D721Med (cell line): ENCODE measurements at places on chromosomes 2 and 18.

DNA sequence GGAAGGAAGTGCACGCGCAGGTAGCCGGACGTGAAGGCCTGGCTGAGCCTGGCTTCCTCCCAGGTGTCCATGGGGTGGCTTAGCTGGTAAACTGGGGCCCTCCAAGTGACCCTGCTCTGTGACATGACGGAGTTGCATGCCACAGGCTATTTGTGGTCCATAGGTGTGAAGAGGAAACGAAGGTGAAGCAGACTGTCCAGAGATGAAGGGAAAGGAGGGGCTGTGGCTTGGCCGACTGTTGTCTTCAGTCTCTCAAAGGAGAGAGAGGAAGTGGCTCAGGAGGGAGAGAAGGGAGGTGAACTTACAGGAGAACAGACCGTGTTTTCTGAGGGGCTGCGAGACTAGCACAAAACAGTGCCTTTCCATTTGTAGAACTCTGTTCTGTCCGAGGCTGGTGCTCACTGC, 19.3 kb downstream of the INPP5D start:
- no peak for DNase-seq

DNA sequence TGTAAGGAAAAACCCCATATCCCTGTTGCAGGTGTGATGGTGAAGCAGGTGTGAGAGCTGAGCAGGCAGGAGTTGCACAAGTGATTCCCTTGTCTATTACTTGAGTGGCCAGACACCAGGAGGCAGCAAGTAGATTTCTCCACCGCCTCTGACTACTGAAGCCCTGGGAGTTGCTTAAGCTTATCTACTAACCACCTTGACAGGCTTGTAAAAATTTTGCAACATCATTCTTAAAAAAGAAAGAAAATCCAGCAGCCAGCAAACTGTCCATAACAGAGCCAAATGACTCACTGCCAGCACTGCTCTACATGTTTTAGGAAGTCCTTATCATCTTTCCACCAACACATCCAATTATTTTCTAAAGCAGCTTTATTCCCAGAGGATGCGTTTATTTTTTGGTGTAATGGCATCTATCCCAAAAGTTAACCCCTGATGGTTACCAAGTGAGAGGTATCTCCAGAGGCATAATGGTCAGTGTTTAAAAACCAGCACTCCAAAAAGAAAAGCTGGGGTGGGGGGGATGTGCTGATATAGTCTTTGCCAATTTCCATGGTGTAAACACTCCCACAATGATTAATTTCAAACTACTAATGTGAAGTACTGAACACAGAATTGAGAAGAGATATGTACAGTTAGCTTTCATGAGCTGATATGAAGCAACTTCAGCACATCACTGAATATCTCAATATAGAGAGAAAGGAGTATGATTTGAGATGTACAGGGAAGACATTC, 16.3 kb upstream of the GPR39 start:
- no peak for DNase-seq

GRCh38 chr2:106334802-106335201, 133.4 kb downstream of the RGPD3 start:
- no peak for DNase-seq

DNA sequence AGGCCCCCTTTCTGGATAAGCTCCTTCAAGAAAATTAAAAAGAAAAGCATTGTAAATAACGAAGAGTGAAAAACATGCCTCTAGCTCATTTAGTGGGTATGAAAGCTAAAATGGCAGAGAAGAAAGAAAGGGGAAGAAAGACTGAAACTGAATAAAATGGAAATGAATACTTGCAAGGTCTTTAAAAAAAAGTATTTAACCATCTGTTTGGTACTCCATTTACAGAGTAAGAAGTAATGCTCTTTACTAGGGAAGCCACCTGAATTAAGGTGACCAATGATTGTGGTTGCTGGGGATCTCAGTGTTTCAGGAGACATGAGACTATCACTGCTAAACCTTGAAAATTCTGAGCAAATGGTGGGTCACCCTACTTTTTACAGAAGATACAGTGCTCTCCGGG, 17.7 kb upstream of the ARL5A start:
- DNase-seq: no peak

DNA sequence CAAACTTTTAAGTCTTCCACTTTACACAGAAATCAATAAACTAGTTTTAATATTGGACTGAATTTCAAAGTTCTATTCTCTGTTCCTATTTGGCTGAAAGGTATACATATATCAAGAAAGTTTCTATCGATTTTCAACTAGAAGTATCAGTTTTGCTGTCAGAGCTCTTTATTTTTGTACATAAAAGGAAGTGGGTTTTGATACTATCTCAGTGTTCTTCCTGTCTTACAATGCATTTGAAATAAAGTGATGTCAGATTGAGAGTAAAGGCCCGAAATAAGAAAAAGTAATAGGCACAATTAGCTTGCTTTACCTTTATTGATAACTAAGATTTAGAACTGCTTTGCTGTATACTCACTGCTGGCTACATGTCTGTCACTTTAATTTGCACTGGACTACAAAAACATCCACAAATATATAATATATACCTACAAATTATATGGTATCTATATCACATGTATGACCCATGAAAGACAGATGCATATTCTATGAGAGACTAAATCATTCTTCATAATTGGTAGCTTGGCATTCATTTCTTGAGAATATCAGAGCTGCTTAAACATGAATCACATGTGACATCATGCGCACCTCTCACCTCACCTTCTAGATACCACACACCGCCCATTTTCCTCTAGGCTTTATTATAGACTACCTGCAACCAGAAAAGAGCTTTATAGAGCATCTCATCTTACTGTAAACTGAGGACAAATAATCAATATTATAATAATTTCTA, 83.6 kb downstream of the ASXL2 start:
- DNase-seq: no peak

DNA sequence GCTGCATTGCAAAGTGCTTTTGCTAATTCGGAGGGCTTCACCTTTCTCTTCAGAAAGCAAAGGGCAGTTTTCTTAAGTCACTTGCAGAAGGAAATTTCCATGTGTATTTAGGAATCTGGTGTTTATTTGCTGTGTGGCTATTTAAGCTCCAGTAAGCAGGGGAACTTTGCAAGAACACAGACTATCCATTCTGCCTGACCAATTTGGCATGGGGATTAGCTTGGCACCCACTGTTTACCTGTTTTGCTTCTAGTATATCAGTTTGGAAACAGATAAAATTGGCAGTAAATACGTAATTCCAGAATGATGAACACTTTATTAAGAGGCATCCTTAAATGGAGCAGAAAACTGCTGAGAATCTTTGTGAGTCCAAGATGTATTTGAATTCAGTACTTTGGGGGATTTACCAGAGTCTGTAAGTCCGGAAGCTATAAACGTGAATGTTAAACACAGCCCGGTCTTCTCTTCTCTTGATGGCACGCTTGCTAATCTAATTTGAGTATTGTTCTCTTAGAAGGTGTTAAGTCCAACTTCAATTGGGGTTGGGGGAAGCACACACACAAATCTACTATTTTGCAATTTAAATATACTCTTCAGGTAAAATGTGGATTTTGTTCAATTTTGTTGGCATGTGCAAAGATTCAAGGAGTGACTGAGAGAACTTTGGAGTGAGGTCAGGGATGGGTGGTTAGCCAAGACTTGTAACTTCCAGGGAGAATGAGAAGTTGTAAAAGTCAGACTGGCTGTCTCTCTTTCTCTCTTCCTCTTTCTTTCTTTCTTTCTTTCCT, 650 bp downstream of the ACKR3 start:
- DNase-seq: no peak

- no peak for DNase-seq
Measured at GRCh38 chr2:175152242-175152641, 15.8 kb downstream of the ATF2 start.

DNA sequence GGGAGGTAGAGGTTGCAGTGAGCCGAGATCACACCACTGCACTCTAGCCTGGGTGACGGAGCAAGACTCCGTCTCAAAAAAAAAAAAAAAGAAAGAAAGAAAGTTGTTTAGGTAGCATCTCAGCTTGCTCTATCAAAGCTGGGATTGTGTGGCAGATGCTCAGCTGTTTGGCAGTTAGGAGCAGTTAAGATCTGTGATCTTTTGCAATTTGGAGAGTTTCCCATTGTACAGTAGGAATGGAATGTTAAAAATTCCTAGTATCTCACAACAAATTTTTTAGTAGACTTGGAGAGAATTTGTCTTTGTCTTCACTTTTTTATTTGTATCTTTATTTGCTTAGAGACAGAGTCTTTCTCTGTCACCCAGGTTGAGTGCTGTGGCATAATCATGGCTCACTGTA, 122.9 kb upstream of the UNC80 start:
- no peak for DNase-seq

GRCh38 chr2:54579061-54579681, 123.0 kb downstream of the SPTBN1 start:
- DNase-seq: no peak

- DNase-seq: no peak
Measured at GRCh38 chr2:7649461-7650228, 732.4 kb downstream of the RNF144A start.

DNA sequence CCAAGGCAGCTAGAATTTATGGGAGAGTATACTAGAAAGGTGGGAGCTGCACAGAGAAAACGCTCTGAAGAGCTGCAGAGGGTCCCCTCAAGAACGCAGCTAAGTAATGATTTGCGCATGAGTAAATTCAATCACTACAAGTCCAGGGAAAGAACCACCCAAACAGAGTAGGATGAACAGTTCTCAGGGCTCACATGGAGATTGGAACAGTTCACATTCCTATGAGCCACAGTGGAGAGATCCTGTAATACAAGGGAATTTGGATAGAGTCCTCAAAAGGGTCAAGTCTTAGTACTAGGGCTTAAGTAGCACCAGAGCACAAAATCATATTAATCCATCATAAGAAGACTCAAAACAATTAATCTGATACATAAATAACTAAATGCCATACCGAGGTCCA, 12.7 kb downstream of the OLA1 start:
- DNase-seq: no peak

DNA sequence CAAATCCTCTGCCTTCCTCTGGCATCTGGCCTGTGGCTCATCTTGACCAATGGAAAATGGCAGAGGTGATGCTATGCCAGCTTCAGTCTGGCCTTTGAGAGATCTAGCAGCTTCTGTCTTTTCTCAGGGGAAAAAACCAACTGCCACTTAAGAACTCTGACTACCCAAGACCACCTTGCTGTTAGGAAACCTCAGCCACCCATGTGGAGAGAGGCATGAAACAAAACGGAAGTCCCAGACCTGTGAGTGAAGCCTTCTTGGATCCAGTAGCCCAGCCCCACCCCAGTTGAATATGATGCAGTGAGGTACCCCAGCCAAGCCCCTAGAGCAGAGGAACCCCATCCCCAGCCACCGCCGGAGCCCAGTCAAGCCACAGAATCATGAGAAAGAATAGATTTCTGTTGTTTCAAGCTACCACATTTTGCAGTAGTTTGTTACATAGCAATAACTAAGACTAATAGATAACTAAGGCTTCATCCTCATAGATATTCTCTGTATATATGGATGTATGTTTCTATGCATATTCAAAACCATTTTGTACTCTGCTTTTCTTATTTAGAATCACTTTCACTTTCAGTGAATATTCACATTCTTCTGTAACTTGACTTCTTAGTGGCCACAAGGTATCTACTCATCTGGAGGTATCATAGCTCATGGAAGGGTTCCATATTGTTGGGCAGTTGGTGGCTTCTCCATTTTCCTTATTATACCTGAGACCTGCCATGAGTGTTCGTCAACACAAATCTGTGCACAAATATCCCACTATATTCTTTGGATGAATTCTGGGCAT, 142.1 kb downstream of the FBXO15 start:
- DNase-seq: no peak

- DNase-seq: no peak
Measured at GRCh38 chr18:77138270-77138669, 5.7 kb upstream of the MBP start.

- no peak for DNase-seq
Measured at GRCh38 chr2:176067589-176068418, 16.0 kb downstream of the EVX2 start.

DNA sequence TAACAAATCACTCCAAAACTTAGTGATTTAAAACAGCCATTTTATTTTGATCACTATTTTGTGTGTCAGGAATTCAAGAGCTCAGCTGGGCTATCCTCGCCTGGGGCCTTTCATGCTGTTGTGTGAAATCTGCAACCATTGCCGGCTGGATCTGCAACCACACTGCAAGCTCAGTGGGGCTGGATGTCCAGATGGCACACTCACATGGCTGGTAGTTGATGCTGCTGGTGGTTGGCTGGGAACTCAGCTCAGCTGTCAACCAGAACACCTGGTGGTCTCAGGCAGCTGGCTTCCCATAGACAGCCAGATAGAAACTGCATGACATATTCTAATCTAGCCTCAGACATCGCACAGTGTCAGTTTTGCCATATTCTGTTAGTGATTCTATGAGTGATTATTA, 30.6 kb upstream of the AP1S3 start:
- DNase-seq: no peak

DNA sequence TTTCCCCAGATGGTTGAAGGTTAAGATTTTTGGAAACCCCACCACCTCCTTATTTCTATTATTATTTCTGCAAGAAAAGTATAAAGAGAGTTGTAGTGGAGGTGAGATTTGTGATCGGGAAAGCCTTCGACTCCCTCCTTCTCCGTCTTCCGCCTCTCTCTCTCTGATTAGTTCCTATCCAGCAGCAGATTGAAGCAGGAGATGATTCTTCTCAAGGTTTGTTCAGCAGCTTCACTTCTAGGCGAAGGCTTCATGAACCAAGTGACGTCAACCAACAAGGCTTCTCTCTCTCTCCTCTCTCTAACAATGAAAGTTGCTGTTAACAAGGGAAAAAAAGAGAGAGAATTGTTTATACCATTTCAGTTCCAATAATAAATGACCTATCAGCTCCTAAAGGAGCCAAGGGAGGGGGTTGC, at the start of gene BAZ2B:
Gene BAZ2B, minus strand, starts transcription at position 263 of the 416 bp plus-strand sequence. CDS start 137,829 bp downstream, outside the sequence.
- DNase-seq: no peak

- no peak for DNase-seq
Measured at GRCh38 chr18:44826418-44827259, 146.0 kb downstream of the SETBP1 start.

GRCh38 chr2:242030858-242031257, 161.3 kb downstream of the RTP5 start:
- DNase-seq: no peak

GRCh38 chr2:186543561-186544131, 46.2 kb upstream of the ITGAV start:
- DNase-seq: no peak

DNA sequence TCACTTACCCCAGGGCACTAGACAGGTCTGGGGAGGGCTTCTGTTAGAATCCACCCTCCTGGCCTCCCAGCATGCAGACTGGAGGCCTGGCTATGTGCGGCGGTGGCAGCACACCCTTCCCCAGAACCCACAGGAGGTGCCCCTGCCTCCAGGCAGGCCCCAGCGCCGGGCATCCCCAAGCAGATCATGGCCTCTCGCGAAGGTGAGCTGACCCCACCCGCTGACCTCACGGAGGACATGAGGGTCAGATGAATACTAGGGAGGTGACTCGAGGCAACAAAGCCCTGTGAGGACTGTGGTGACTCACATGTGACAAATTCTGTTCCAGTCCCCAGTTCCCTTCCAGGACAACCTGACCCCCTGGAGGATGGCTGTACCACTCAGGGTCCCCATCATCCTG, 1.9 kb downstream of the MAB21L4 start:
- DNase-seq: no peak

GRCh38 chr2:117832905-117833613, 18.6 kb downstream of the DDX18 start:
- no peak for DNase-seq

- no peak for DNase-seq
Measured at GRCh38 chr2:142416996-142417395, 286.2 kb upstream of the LRP1B start.
